MCF 10A (cell line): ENCODE measurements at places on chromosomes 4 and X.

- H3K4me3 ChIP-seq: no peak overlapping the region
- H3K4me1 ChIP-seq: no peaks in the 10 kb centered on the region
- H3K36me3 ChIP-seq: peaks cover 30% of the 10 kb centered on the region
- no peak for DNase-seq
- H3K27me3 ChIP-seq: peaks cover 73% of the 10 kb centered on the region
These were observed 42.7 kb downstream of the HPRT1 start for GRCh38 chrX:134502686-134503085.

- DNase-seq: peak; percentile 44
- H3K36me3 ChIP-seq: peaks cover 13% of the 10 kb centered on the region
- H3K4me1 ChIP-seq: no peaks in the 10 kb centered on the region
- peak overlapping the region; percentile 84 for H3K4me3 ChIP-seq
- H3K27me3 ChIP-seq: peaks cover 20% of the 10 kb centered on the region
These were observed 721 bp upstream of the MAOA start for GRCh38 chrX:43655151-43656004.

DNA sequence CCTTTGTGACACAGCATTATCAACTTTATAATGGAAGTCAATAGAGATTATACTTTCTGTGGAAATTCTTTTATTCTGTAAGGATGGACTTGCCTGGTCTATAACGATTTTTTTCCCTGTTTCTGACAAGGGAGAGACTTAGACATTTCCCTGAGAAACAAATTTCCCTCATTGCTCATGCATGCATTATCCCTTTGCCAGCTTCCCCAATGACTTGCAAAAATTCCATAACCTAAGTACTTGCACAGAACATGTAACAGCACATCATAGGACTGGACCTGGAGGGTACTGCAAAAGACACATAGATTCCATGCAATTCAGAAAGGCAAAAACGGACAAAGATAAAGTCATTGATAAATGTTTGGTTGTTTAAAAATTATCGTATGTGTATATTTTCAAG is 166.7 kb downstream of the FHIP1A start:
- H3K27ac ChIP-seq: no peak overlapping the region
- H3K27me3 ChIP-seq: no peaks in the 10 kb centered on the region
- H3K36me3 ChIP-seq: peaks cover 9% of the 10 kb centered on the region
- no peak for DNase-seq
- H3K4me3 ChIP-seq: no peak overlapping the region
- H3K4me1 ChIP-seq: peaks cover 11% of the 10 kb centered on the region

DNA sequence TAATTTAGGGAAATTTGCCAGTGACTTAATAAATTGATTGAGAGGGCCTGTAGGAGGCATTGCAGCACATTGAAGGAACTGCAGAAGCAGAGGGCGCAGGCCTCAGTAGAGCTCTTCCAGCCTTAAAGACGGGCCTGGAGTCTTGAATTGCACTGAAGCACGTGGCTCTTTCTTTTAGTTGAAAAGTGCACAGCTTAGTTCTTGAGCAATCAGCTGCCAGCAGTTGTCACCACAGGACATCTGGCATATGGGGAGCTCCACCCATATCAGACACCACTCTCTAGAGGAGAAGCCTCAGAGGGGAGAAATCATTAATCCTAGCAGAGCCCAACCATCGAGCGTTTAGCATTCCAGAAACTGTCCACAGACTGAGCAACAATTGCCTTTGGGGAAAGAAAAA is 16.0 kb upstream of the FGF16 start:
- H3K36me3 ChIP-seq: no peaks in the 10 kb centered on the region
- peak; percentile 28 for DNase-seq
- H3K27ac ChIP-seq: no peak overlapping the region
- H3K4me1 ChIP-seq: peaks cover 5% of the 10 kb centered on the region

DNA sequence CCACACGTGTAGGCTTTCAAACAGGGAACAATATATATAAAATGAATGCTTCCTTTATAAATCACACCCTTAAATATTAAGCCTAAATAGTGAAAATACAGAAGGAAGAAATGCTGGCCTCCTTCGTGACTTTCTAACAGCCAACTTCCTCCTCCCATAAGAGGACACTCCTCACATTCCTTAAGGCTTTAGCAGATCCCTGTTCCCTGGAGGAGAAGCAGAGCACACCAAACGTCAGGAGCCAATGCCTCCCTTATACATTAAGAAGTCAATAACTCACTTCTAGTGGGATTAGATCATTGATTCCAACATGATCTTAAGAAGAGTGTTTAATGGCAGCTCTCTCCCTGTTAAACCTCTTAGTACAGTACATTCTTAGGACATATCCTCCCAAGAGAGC is 108.4 kb upstream of the FAM241A start:
- H3K4me3 ChIP-seq: no peak overlapping the region
- no peak overlapping the region for H3K27ac ChIP-seq
- H3K27me3 ChIP-seq: peaks cover 46% of the 10 kb centered on the region
- DNase-seq: no peak

DNA sequence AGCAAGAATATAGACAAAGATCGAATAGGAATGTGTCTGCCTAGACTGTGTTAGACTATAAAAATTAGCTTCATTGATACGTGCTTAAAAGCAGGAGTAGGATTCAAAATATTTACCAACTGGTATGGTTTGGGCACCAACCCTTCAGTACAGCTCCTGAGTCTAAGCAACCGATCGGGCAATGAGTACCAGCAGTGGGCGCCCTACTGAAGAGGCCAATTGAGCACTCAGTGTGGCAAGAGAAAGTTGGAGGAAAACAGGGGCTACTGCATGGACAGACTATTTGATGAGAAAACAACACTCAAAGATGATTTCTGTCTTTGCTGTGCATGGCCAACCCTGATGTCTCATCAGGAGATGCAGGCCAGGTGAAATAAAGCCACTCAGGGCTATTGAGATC is 176.0 kb upstream of the NWD2 start:
- H3K27me3 ChIP-seq: no peaks in the 10 kb centered on the region
- peaks cover 25% of the 10 kb centered on the region for H3K4me1 ChIP-seq
- no peak for DNase-seq
- no peaks in the 10 kb centered on the region for H3K36me3 ChIP-seq
- H3K27ac ChIP-seq: no peak overlapping the region

GRCh38 chr4:8391972-8392371 is 48.6 kb downstream of the ACOX3 start:
- no peak overlapping the region for H3K4me3 ChIP-seq
- H3K27me3 ChIP-seq: no peaks in the 10 kb centered on the region
- no peak overlapping the region for H3K27ac ChIP-seq
- peaks cover 18% of the 10 kb centered on the region for H3K4me1 ChIP-seq

GRCh38 chrX:98501426-98501825 is 1617.7 kb downstream of the RPA4 start:
- H3K4me1 ChIP-seq: no peaks in the 10 kb centered on the region
- no peak for DNase-seq
- H3K27me3 ChIP-seq: peaks cover 14% of the 10 kb centered on the region

GRCh38 chr4:161791796-161792556 is 371.8 kb downstream of the FSTL5 start:
- no peak overlapping the region for H3K27ac ChIP-seq
- no peaks in the 10 kb centered on the region for H3K27me3 ChIP-seq
- H3K4me1 ChIP-seq: no peaks in the 10 kb centered on the region
- H3K36me3 ChIP-seq: no peaks in the 10 kb centered on the region
- H3K4me3 ChIP-seq: no peak overlapping the region

DNA sequence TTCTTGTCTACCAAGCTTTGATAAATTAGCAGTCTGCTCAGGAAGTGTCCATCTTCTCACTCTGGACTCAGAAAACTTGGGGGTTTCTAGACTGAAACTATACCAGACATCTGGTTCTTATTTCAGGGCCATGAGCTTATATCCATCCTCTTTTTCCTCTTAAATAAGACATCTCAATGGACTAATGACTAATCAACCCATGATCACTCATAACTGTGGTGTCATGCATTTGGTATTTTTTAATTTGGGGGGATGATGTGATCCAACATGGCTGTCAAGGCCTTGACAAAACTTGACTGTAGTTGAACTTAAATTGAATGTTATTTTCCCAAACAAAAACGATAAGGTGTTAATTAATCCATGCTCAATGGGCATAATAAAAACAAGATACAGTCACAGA is 87.8 kb downstream of the GPRASP3 start:
- H3K4me1 ChIP-seq: no peaks in the 10 kb centered on the region
- H3K36me3 ChIP-seq: no peaks in the 10 kb centered on the region
- DNase-seq: no peak
- H3K27me3 ChIP-seq: no peaks in the 10 kb centered on the region
- no peak overlapping the region for H3K27ac ChIP-seq

GRCh38 chr4:56879996-56880395 is 27.7 kb upstream of the REST start:
- no peaks in the 10 kb centered on the region for H3K36me3 ChIP-seq
- H3K4me3 ChIP-seq: no peak overlapping the region
- no peaks in the 10 kb centered on the region for H3K4me1 ChIP-seq
- no peaks in the 10 kb centered on the region for H3K27me3 ChIP-seq
- H3K27ac ChIP-seq: no peak overlapping the region

DNA sequence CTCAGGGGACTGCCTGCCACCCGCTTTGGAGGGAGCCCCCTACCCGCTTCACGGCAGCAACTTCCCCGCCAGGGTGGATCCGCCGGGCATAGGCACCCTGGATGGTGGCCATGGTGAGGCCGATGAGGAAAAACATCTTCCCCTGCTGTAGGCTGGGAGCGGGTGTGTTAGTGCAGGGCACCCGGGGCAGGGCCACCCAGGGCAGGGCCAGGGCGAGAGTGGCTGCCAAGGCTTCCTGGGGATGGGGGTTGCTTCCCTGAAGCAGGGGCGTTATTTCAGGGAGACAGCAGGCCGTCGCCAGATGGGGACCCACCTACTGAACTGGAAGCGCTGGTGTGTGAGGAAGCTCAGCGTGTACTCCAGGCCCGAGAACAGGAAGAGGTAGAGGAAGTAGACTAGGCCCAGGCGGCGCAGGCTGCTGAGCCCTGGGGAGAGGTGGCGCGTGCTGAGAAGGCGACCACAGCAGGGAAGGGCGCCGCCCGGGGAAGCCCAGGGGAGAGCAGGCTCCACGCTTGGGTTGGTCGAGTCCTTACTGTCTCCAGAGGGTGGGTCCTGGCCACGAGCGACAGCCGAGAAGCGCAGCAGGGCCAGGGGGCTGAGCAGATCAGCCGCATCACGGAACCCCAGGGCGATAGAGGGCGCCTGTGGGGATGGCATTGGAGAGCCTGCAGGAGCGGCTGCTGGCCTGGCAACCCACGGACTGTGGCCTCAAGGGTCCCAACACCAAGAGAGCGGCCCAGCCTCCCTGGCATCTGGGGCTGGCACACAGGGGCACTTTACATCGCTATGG is 31.5 kb downstream of the NOP14 start:
- peaks cover 19% of the 10 kb centered on the region for H3K4me1 ChIP-seq
- H3K4me3 ChIP-seq: no peak overlapping the region
- no peak for DNase-seq
- no peaks in the 10 kb centered on the region for H3K27me3 ChIP-seq
- H3K36me3 ChIP-seq: peaks cover 45% of the 10 kb centered on the region

DNA sequence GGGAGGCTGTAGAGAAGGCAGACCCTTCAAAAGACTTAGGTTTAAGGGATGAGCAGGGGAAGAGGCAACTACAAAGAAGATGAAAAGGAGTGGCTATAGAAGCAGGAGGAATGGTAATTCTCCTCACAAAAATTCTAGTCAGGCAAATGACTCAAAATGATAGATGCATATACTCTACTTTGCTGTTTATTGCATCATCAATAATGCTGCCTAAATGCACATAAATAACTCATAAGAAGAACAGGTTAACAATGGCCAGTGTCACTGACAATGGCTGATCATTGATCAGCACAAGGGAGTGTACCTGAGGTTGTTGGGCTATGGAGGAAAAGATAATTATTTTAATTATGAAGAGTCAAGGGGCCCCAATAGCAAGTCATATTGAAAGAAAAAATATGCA is 184.7 kb upstream of the ETNPPL start:
- no peak for DNase-seq
- H3K27ac ChIP-seq: no peak overlapping the region
- no peaks in the 10 kb centered on the region for H3K27me3 ChIP-seq

GRCh38 chr4:108443585-108443984 is 176.8 kb upstream of the RPL34 start:
- no peak for DNase-seq
- H3K27ac ChIP-seq: no peak overlapping the region
- no peaks in the 10 kb centered on the region for H3K4me1 ChIP-seq
- no peaks in the 10 kb centered on the region for H3K36me3 ChIP-seq
- no peaks in the 10 kb centered on the region for H3K27me3 ChIP-seq
- no peak overlapping the region for H3K4me3 ChIP-seq

GRCh38 chr4:163462556-163462955 is 11.0 kb downstream of the TKTL2 start:
- no peaks in the 10 kb centered on the region for H3K27me3 ChIP-seq
- no peak overlapping the region for H3K4me3 ChIP-seq
- peak; percentile 64 for DNase-seq
- no peaks in the 10 kb centered on the region for H3K36me3 ChIP-seq
- H3K27ac ChIP-seq: peak overlapping the region; percentile 51
- peaks cover 4% of the 10 kb centered on the region for H3K4me1 ChIP-seq

GRCh38 chr4:182826391-182826790 is 90.8 kb downstream of the DCTD start:
- no peak overlapping the region for H3K27ac ChIP-seq
- no peak for DNase-seq
- H3K4me1 ChIP-seq: no peaks in the 10 kb centered on the region
- H3K27me3 ChIP-seq: peaks cover 18% of the 10 kb centered on the region
- no peaks in the 10 kb centered on the region for H3K36me3 ChIP-seq

DNA sequence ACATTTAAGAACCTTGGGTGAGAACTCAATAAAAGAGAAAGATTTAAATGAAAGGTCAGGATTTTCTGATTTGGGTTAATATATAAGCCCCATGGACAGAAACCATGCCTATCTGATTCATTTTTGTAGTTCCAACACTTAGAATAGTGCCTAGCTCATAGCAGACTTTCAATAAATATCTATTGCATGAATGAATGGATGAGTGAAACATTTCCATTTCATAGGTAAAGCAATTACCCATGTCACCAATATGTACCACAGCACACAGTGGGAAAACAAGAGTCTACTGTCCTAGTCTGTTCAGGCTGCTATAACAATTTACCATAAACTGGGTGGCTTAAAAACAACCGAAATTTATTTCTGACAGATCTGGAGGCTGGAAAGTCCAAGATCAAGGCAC is 63.9 kb upstream of the PTPN13 start:
- H3K36me3 ChIP-seq: no peaks in the 10 kb centered on the region
- no peak overlapping the region for H3K27ac ChIP-seq
- no peaks in the 10 kb centered on the region for H3K27me3 ChIP-seq
- no peak overlapping the region for H3K4me3 ChIP-seq

GRCh38 chr4:68367835-68368234 is 17.9 kb upstream of the YTHDC1 start:
- no peaks in the 10 kb centered on the region for H3K36me3 ChIP-seq
- no peak overlapping the region for H3K4me3 ChIP-seq
- H3K27ac ChIP-seq: peak overlapping the region; percentile 93
- H3K27me3 ChIP-seq: no peaks in the 10 kb centered on the region
- H3K4me1 ChIP-seq: peaks cover 17% of the 10 kb centered on the region

GRCh38 chr4:2929469-2929868 is 33.7 kb downstream of the NOP14 start:
- H3K27me3 ChIP-seq: no peaks in the 10 kb centered on the region
- no peak for DNase-seq
- H3K4me1 ChIP-seq: peaks cover 6% of the 10 kb centered on the region

DNA sequence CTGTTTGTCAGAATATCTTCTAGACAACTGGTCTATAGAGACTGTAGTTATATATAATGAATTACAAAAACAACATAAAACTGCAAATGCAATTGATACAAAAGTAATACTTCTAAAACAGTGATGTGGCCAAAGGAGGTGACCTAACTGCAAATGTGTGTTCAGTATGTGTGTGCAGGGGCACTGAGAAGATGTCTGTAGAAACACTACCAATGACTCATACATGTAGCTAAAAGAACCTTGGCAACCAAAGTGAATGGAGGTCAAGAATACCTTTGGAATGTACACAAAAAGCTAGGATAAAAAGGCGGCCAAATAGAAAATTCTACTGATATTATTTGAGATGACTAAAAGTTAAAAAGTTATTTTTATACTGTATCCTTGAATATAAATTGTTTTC is 261.8 kb downstream of the CAMK2D start:
- H3K36me3 ChIP-seq: peaks cover 38% of the 10 kb centered on the region
- H3K4me1 ChIP-seq: peaks cover 15% of the 10 kb centered on the region
- H3K27me3 ChIP-seq: no peaks in the 10 kb centered on the region
